Stimulated activated CD4-positive, alpha-beta T cell treated with anti-CD3 and anti-CD28 coated beads, Interleukin-15, amount 100 ng/mL, for 48 hours (primary cell): ENCODE measurements at places on chromosomes 1 and 21.
A peak's percentile ranks its signal among the peaks of the same experiment; 100 is the strongest.

DNA sequence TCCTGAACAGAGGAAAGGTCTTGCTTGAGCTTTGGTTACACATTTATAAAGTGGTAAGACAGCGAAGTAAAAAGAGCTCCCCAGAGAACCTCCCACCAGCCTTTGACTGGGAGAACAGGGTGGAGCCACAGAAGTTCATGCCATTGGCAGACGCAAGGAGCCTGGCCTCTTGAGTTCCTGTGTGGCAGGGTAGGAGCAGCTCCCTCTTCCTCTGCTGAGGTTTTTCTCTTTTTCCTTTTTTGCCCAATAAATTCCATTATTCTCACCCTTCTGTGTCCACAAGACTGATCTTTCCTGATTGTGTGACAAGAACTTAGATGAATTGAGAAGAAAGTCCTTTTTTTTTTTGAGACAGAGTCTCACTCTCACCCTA lies 4.3 kb downstream of the THEM4 start:
- DNase-seq, result peak; percentile 58

GRCh38 chr1:7471836-7472235 lies 299.3 kb upstream of the VAMP3 start:
- DNase-seq, result no peak

DNA sequence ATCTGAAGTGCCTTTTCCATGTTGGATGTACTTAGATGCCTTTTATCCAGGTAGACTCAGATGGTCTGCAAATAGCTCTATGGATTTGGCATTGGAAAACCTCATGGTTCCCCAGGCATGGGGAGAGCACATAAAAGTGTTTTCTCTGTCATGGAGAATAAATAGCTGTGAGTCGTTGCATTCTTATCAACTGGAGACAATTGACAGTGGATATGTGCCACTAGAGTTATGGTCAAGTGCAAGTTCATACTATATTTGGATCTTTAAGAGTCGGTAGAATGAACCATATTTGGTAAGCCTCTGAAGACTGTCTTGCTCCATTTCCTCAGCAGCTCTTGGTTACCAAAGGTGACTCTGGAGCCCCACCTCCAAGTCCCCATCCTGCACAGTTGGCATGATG lies 83.7 kb downstream of the ROR1 start:
- DNase-seq, result no peak

DNA sequence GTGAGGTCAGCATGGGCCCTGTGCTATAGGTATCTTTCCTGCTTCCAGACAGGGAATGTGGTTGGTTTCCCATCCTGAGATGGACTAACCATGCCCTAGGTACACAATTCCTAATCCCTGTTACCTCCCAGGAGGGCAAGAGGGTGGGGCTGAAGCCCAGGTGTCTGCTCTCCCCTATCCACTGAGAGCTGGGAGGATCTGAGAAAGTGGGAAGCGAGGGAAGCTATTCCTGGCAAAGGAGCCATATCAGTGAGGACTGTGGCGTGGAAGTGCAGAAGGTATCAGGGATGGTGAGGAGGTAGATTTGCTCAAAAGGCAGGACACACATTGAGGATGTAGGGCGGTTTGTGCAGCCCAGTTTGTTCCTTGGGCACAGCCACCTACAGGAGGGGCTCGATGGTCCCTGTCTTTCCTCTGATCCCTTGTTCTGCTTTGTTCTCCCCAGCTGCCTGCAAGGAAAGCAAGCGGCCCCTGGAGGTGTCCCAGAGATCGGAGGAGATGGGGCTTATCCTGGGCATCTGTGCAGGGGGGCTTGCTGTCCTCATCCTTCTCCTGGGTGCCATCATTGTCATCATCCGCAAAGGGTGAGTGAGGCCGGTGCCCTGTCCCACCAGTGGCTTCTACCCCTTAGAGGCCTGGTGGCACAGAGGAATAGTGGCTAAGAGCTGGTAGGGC lies 48.1 kb downstream of the PTPRU start:
- DNase-seq, result no peak

GRCh38 chr21:34189506-34189905 lies 116.1 kb downstream of the MRPS6 start:
- no peak for DNase-seq

- DNase-seq, result no peak
Observed at GRCh38 chr1:113422315-113423068, 32.2 kb downstream of the MAGI3 start.

DNA sequence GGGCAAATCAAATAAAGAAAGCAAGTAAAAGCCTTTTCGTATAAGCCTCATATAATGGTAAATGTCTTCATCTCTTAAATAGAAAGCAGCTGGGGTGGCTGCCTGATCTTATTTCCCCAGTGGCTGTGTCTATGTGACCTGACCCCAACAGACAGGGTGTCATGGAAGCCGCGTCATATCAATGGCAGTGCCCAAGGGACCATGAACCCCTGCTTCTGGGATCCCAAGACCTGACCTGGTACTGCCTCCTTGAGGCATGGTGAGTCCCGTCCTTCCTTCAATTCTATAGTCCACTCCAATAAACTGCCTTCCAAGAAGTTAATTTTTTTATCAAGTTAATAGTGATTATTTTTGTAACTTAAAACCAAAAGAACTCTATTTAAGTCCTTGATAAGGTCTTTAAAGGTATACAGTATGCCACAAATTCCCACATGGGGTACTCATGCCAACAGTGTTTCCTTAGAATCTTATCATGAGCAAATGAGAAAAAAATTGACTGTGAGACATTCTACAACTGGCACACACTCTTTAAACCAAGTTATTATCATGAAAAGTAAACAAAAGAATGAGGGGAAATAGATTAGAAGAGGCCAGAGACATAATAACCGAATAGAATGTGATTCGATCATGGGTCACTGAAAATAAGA lies 104.6 kb downstream of the ADSS2 start:
- DNase-seq, result no peak

- no peak for DNase-seq
Observed at GRCh38 chr1:84434081-84434769, 35.9 kb downstream of the DNASE2B start.
